ENCODE measurements at places on chromosomes 4 and X.

DNA sequence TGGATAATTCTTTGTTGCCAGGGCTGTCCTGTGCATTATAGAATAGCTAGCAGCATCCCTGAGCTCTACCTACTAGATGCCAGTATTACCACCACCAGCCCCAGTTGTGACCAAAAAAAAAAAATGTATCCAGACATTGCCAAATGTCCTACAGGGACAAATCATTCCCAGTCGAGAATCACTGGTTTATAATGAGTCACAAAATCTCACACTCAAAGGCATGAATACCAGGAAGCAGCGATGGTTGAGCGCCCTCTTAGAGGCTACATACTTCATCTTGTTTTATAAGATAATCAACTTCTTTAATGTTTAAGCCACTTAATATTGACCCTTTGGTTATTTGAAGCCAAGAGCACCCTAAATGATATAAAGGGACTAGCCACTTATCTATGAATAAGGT is 297.3 kb downstream of the DHX15 start:
- DNase-seq = no peak

DNA sequence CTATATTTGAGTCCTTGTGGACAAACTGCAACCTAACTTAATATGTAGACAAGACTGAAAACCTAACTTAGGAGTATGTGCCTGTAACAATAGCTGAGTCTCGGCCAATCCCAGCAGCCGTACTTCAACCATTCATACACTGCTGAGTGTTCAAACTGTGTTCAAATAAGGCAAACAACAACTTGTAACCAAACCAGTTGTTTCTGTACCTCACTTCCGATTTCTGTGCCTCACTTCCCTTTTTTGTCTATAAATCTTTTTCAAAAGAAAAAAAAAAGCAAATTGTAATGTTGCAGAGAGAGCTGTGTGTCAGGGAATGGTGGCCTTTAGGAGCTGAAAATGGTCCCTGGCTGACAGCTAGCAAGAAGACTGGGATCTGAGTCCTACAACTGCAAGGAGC is 46.0 kb downstream of the GEMIN8 start:
- no peak for DNase-seq

- no peak for DNase-seq
Observed at GRCh38 chrX:47446431-47446830, 36.6 kb downstream of the ZNF41 start.

- no peak for DNase-seq
Observed at GRCh38 chr4:38921151-38921550, 53.5 kb downstream of the FAM114A1 start.

Measured in stimulated activated CD8-positive, alpha-beta memory T cell treated with anti-CD3 and anti-CD28 coated beads, Interleukin-7, amount 100 ng/mL, for 48 hours (primary cell).